ENCODE measurements at places on chromosomes 13 and 19.

DNA sequence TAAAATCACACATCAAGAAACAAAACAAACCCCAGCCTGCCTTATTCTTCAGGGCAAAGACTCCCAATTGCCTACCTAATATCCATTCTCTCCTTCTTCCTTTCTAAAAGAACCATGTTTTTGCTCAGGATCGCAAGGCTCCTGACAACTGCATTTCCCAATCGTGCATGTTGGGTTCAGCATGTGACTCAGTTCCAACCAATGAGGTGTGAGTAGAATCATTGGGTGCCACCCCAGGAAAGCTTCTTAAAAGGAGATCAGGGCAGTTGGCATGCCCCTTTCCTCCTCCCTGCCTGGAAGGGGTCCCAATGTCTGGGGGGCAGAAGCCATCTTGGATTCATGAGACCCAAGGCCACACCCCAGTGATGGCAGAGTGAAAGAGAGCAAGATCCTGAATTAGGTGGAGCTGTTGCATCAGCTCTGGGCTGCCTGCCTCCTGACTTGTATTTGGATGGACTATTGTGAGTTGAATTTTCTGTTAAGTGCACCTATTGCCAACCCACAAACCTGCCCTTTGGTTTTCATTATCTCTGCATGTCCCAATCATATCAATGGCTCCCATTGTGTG is 26.0 kb upstream of the UBAC2 start:
- DNase-seq: no peak

GRCh38 chr19:13689085-13689484 is 75.2 kb upstream of the MRI1 start:
- no peak for DNase-seq

DNA sequence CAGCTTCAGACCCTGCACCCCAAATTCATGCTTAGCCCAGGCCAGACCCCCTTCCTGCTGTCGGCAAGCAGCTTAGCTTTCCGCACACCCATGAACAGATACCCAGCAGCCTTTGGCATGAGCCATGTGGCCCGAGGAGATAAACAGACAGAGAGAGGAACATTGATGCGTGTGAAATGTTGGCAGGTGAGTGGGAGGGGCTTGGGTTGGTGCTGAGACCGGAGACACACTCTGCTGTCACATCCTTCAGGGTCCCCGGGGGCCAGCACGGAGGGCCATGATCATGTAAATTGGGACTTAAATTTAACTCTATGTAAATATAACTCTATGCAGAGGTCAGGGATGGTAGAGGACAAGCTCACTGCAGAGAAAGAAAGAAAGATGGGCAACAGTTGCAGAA is 1.5 kb downstream of the CD22 start:
- no peak for DNase-seq

GRCh38 chr13:50375792-50376191 is 360.5 kb downstream of the KCNRG start:
- no peak for DNase-seq

- DNase-seq: no peak
Measured at GRCh38 chr19:19418555-19419260, 13.2 kb downstream of the GATAD2A start.

DNA sequence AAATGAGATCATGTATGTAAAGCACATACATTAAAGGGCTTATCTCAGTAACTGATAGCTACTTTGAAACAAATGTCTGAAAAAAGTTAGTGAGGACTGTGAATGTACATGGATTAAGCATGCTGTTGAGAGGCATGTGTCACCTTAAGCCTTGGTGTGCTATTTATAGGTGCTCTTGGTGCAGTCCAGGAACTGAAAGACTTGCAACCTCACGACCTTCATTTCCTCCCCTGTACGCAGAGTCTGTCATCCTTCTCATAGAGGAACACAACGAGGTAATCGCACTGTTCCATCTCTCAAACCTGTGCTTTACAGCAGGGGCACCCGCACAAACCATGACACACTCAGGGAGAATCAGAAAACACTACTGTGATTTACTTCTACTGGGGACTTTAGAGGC is 65.6 kb downstream of the UFM1 start:
- no peak for DNase-seq

DNA sequence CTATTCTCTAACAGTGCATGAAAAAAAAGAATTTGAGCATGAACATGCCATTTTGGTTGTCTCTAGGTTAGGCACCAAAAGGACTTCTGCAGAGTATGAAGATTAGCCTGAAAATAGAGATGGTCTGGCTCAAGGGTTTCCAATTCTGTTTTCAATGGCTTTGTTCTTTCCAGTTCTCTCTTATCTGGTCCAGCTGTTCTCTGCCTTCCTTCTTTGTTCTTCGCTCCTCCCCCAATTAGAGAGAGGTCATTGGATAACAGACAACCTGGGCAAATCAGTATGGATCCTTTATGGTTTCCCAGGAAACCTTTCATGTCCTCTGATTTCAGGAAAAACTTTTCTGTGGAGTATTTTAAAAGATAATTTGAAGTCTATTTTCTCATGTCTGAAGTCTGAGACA is 623.4 kb downstream of the PCDH17 start:
- DNase-seq: no peak

DNA sequence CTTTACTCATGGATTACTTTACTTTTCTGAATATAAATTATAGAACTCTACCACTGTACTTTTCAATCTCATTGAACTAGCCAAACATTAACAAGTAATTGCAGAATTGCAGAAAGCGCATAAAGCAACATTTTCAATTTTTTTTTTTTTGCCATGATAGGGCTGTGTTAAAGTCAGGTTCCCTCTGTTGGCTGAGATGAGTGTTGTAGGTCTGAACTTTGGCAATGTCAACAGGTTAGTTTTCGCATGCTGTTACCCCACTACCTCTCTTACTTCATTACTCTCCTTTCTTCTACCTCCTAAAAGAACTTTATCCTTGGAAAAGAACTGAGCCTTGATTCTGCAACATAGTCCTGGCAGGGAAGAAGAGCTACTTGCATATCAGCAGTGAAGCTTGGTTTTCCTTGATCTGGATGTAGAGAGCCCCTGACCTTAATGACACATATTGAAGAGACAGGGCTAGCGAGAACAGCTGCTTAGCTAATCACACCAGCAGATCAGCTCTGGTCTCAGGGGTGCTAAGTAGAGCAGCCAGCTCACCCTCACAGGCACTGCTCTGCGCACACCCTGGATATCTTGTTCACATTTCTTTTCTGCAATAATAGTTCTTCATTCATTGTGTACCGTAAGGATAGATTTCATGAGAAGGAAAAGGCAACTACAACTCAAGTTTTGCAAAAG is 119.5 kb downstream of the FLT1 start:
- no peak for DNase-seq

- DNase-seq: no peak
Measured at GRCh38 chr19:1767464-1767933, 14.2 kb downstream of the ONECUT3 start.

- no peak for DNase-seq
Measured at GRCh38 chr13:79593641-79594275, 112.8 kb downstream of the NDFIP2 start.

- DNase-seq: peak; percentile 78
Measured at GRCh38 chr19:35869327-35870123, 1.2 kb downstream of the APLP1 start.

DNA sequence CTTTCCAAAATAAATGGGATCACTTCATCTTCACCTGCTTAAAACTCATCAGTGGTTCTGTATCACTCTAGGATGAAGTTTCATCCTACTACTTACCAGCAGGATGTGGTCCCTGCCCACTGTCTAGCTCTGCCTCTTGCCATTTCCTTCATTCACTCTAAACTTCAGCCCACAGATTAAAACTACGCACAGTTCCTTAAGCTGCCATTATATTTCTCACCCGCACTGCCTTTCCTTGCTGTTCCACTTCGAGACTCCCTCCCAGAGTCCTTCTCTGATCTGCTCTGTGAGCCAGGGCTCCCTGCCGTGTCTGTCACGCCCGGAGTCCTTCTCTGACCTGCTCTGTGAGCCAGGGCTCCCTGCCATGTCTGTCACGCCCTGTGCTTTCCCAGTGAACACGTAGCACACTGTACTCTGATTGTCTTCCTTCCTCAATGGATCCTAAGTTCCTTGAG is 52.0 kb upstream of the NPAS1 start:
- no peak for DNase-seq

DNA sequence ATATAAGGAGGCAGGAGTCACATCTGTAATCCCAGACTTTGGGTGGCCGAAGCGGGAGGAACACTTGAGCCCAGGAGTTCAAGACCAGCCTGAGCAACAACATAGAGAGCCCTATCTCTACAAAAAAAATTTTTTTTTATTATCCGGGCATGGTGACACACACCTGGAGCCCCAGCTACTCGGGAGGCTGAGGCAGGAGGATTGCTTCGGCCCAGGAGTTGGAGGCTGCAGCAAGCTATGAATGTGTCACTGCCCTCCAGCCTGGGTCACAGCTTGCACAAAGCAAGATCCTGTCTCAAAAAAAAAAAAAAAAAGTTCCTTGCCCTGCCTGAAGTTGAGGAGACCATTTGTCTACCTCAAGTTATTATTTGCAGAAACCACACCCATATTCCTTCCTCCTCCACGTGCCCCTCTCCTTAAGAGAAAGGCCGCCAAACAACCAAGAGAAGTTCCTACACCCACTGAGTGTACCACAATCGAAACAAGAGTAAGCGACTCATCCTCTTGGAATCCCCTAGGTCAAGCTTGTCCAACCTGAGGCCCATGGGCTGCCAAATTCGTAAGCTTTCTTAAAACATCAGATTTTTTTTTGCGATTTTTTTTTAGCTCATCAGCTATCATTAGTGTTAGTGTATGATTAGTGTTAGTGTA is 2.2 kb downstream of the ABCC4 start:
- no peak for DNase-seq

DNA sequence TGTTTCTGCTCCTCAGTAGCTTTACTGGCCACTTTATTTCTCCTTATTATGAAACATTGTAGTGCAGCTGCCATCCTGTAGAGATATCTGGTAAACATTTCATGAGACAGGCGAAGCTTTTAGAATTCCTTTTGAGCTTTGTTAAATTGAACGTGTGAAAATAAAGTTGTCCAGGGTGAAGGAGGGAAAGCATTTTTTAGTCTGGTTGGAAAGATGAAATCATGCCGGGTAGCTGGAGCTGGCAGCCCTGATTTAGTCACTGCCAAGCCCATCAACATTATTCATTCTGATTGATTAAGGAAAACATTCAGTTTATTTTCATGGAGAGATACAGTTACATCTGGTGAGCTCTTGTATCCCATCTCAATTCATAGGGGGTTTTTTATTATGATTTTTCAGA is 326.2 kb upstream of the GPC6 start:
- no peak for DNase-seq

DNA sequence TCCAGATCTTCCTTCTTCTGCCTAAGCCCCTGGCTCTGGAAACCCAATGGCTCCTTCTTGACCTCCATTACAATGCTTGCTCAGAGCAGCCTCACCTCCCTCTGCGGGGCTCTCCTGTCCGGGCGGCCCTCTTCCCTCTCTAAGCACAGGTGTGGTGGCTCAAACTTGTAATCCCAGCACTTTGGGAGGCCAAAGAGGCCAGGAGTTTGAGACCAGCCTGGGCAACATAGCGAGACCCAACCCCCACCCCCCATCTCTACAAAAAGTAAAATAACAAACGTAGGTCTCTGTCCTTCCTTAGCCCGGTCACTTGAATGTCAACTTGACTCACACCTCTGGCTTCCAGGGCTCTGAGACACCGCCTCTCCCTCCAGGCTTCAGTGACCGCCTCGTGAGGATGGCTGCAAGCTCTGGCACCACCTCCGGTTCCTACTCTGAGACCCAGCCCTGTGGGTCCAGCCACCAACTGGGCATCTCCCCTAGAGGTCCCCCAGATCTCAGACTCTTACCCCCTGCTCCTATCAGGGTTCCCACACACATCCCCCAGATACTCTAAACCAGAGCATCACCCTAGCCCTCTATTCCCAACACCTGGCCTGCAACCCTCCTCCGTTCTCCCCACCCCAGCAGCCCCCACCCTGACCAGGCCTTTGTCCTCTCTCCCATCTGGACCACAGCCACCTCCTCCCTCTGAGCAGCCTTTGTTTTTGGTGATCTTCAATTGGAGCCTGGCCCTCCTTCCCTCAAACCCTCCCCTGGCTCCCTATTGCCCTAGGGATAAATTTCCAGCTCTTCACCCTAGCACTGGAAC is 4.7 kb upstream of the TLE2 start:
- DNase-seq: no peak

GRCh38 chr13:44810061-44810840 is 179.0 kb downstream of the NUFIP1 start:
- peak; percentile 4 for DNase-seq

GRCh38 chr19:12166626-12167025 is 3.7 kb downstream of the ZNF136 start:
- no peak for DNase-seq

GRCh38 chr13:77832339-77833100 is 86.1 kb downstream of the EDNRB start:
- DNase-seq: no peak

- DNase-seq: no peak
Measured at GRCh38 chr13:98275681-98276171, 98.7 kb upstream of the RNF113B start.

- peak; percentile 93 for DNase-seq
Measured at GRCh38 chr13:101917475-101917810, 465.0 kb downstream of the ITGBL1 start.

DNA sequence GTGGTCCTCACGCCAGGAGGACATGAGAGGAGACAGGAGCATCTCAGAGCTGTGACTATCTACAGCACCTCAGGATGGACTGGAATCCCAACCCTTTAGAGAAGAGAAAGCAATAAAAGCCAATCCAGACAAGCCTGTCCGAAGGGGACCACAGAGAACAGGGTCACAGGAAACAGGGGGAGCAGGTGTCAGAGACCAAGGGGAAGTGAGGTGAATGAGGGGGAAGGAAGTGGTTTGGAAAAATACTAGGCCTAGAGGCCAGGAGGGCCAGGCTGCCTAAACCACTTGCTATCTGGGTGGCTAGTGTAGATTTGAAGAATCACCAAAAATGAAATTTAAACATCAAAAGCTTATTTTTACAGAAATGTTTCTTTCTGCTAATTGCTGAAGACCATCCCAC is 16.2 kb downstream of the TMTC4 start:
- no peak for DNase-seq

GRCh38 chr19:7000816-7001215 is 20.4 kb downstream of the MBD3L2B start:
- DNase-seq: no peak

DNA sequence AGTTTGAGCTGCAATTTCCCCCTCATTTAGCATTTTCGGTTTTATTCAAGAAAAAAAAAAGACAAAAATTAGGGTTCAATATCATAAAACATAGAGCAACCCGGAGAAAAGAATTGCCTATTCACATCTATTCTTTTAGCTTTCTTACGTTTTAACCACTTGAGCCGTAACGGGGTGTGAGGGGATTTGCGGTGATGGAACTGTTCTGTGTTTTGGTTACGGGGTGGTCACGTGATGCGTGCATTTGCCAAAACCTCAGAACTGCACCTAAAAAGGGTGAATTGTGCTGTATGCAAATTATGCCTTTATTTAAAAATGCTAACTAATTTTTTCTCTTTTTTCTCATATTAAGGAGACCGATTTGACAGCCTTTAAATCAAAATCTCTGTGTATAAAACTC is 22.1 kb downstream of the CLEC11A start:
- DNase-seq: no peak

DNA sequence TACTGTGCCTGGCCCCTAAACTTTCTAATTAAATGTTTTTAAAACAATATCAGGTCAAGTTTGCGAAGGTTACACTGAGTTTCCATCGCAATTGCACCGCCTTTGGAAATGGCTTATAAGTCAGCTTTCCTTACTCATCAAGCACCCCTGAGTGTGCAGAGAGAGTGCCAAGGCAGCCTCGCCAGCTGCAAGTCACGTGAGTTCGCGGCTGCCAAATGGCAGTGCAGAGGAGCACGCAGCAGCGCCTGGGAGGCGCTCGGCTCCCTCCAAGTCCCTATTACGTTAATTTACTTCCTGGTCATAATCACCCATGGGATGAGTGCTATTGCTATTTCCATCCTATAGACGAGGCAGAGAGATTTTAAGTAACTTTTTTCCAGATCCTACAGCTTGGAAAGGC is 319.6 kb downstream of the TEX29 start:
- DNase-seq: peak; percentile 91

All from NCI-H1092 (cell line).